ENCODE measurements at places on chromosomes 3 and 15.

GRCh38 chr3:178513546-178514380, 22.5 kb upstream of the KCNMB2 start:
- H3K4me3 ChIP-seq, result no peak overlapping the region
- DNase-seq, result no peak
- H3K4me1 ChIP-seq, result peaks cover 20% of the 10 kb centered on the region

DNA sequence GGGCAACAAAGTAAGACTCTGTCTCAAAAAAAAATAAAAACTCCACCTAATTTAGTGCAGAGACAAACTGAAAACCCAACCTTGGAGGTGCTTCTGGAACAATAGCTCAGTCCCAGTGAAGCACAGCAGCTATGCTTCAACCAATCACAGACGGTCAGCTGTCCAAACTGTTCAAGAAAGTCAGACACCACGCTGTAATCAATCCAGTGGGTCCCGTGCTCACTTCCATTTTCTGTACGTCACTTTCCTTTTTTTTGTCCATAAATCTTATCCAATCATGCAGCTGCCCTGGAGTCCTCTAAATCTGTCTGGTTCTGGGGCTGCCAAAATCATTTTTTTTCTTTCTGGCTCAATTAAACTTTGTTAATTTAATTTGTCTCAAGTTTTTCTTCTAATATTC, 93.6 kb upstream of the FAM174B start:
- H3K4me1 ChIP-seq, result no peaks in the 10 kb centered on the region
- no peak overlapping the region for H3K27ac ChIP-seq
- DNase-seq, result no peak

DNA sequence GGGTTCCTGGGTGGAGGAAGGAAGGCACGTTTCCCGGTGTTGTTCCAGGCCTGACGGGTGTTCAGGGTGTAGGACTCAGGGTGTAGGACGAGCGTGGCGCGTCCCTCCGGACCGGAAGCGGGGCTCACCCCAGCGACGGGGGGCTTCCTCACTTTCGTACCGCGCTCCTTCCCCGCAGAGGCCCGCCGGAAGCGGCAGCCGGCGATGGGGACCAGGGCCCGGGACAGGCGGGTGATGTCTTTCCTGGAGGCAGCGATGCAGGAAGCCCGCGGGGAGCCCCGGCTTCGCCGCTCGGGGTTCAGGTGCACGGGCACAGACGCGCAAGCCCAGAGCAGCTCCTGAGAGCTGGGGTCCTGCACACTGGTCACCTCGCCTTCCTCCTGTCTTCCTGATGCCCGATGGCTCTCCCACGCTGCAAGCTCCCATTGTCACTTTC, 13.4 kb downstream of the FOXL2NB start:
- H3K4me1 ChIP-seq, result no peaks in the 10 kb centered on the region
- no peaks in the 10 kb centered on the region for H3K36me3 ChIP-seq
- no peak overlapping the region for H3K4me3 ChIP-seq
- DNase-seq, result no peak
- H3K27me3 ChIP-seq, result peaks cover 68% of the 10 kb centered on the region

- no peak overlapping the region for H3K4me3 ChIP-seq
- H3K27me3 ChIP-seq, result no peaks in the 10 kb centered on the region
- DNase-seq, result no peak
- no peaks in the 10 kb centered on the region for H3K36me3 ChIP-seq
- no peak overlapping the region for H3K27ac ChIP-seq
Observed at GRCh38 chr3:102091358-102091757, 242.0 kb downstream of the NFKBIZ start.

GRCh38 chr3:44235604-44236484, 5.8 kb upstream of the TOPAZ1 start:
- H3K36me3 ChIP-seq, result no peaks in the 10 kb centered on the region
- no peak overlapping the region for H3K27ac ChIP-seq
- H3K4me3 ChIP-seq, result no peak overlapping the region
- peaks cover 19% of the 10 kb centered on the region for H3K4me1 ChIP-seq

- H3K27me3 ChIP-seq, result no peaks in the 10 kb centered on the region
- H3K4me1 ChIP-seq, result peaks cover 20% of the 10 kb centered on the region
- peaks cover 58% of the 10 kb centered on the region for H3K36me3 ChIP-seq
Observed at GRCh38 chr3:45968149-45968548, 24.9 kb downstream of the CXCR6 start.
